A549 treated with DMSO at 1 μM for 4 hours (cell line): ENCODE measurements at places on chromosomes 5 and 9. TPM values are rescaled to one million over a fixed set of nuclear protein-coding genes. Genes with fewer than 3 reads are reported as not detected.

SLC6A3 gene
- 0.09 to 0.25 TPM (median 0.10 TPM) in 5 replicates for total RNA-seq

FAM193B gene
- total RNA-seq: 18.0 to 33.3 TPM (median 28.4 TPM) in 5 replicates

PCDHB7 gene
- not detected in 5 replicates for total RNA-seq

RELL2 gene
- total RNA-seq: 3.5 to 5.7 TPM (median 4.0 TPM) in 5 replicates

ADAMTS13 gene
- 0.49 to 0.82 TPM (median 0.52 TPM) in 5 replicates for total RNA-seq

TTC23L gene
- 0.05 to 0.33 TPM (median 0.22 TPM) in 4 of 5 replicates, not detected in the other for total RNA-seq

IFNA8 gene
- total RNA-seq: not detected in 5 replicates

PIK3R1 gene
- total RNA-seq: 5.0 to 9.6 TPM (median 6.7 TPM) in 5 replicates

PCDHGA11 gene
- total RNA-seq: not detected in 5 replicates

CARTPT gene
- not detected in 5 replicates for total RNA-seq

SLC46A2 gene
- total RNA-seq: not detected in 5 replicates

HAVCR1 gene
- total RNA-seq: 35.8 to 44.2 TPM (median 43.9 TPM) in 5 replicates
